Osteoblast (primary cell): ENCODE measurements at places on chromosomes 2 and 18. TPM values are rescaled to one million over a fixed set of nuclear protein-coding genes. Genes with fewer than 3 reads are reported as not detected.

Gene ADRA2B
- total RNA-seq = under 0.01 TPM in 1 of 2 replicates, not detected in the other

GRCh38 chr2:196275646-196276352, 104.4 kb upstream of the STK17B start:
- no peaks in the 10 kb centered on the region for H3K36me3 ChIP-seq
- H3K27me3 ChIP-seq = no peaks in the 10 kb centered on the region
- DNase-seq = peak; percentile 68
- peak overlapping the region; percentile 70 for H3K27ac ChIP-seq
- peaks cover 49% of the 10 kb centered on the region for H3K4me1 ChIP-seq
- peak overlapping the region; percentile 36 for H3K4me3 ChIP-seq

Gene ANKMY1
- total RNA-seq = 11.2 and 11.5 TPM in 2 replicates

Gene PDE1A
- total RNA-seq = 42.0 and 69.2 TPM in 2 replicates

Gene HOXD13
- total RNA-seq = not detected in 2 replicates

DNA sequence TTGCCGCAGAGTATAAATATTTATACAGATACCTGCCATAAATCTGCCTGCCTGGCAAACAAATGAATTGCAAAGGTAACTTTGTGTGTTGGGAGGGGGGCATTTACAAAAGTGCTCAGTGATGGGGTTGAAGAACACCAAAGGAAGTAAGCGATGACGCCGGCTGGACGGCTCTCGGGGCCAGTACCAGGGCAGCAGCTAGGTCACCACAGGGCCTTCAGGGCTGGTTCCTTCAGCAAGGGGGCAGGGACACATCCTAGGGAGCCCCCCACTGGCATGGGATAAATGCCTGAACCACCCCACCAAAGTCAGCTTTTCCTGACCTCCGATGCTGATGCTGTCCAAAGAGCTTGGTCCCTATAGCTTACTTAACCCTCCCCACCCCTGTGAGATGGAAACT, 190.4 kb downstream of the CELF4 start:
- H3K4me3 ChIP-seq = no peak overlapping the region
- H3K27me3 ChIP-seq = peaks cover 16% of the 10 kb centered on the region
- no peaks in the 10 kb centered on the region for H3K4me1 ChIP-seq

Gene EIF2AK2
- total RNA-seq = 42.3 and 45.1 TPM in 2 replicates

Gene FEZ2
- 51.3 and 62.6 TPM in 2 replicates for total RNA-seq

DNA sequence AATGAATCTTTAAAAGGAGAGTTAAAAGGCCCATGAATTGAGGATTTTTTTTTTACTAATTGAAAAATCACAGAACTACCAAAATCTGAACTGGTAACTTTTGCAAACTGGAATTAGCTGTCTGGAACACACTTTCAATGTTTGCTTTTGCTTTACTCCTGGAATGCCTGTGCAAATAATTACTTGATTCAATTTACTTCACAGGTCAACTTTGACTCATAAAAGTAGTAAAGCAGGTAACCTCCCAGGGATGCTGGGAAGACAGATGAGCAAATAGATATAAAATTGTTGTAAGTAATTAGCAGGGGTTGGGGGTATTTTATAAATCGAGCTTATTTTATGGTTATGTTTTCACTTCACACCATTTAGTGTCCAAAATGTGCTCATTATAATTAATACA, 398.3 kb upstream of the HNRNPA3 start:
- no peaks in the 10 kb centered on the region for H3K36me3 ChIP-seq
- no peaks in the 10 kb centered on the region for H3K4me1 ChIP-seq
- H3K27me3 ChIP-seq = no peaks in the 10 kb centered on the region
- no peak overlapping the region for H3K4me3 ChIP-seq

Gene ALLC
- not detected in 2 replicates for total RNA-seq

- H3K27me3 ChIP-seq = no peaks in the 10 kb centered on the region
- H3K4me3 ChIP-seq = no peak overlapping the region
- no peaks in the 10 kb centered on the region for H3K4me1 ChIP-seq
- H3K36me3 ChIP-seq = no peaks in the 10 kb centered on the region
These were observed 110.9 kb downstream of the SS18 start for GRCh38 chr18:25979369-25980040.

GRCh38 chr2:127197475-127198385, 22.4 kb downstream of the CYP27C1 start:
- H3K4me1 ChIP-seq = peaks cover 16% of the 10 kb centered on the region
- H3K27ac ChIP-seq = no peak overlapping the region
- H3K4me3 ChIP-seq = no peak overlapping the region
- peak; percentile 89 for DNase-seq
- no peaks in the 10 kb centered on the region for H3K27me3 ChIP-seq

GRCh38 chr18:50630895-50631294, 71.0 kb downstream of the MAPK4 start:
- no peak overlapping the region for H3K4me3 ChIP-seq
- H3K27ac ChIP-seq = no peak overlapping the region
- no peaks in the 10 kb centered on the region for H3K27me3 ChIP-seq
- no peak for DNase-seq
- H3K36me3 ChIP-seq = no peaks in the 10 kb centered on the region

Gene SERPINB3
- not detected in 2 replicates for total RNA-seq

Gene SFTPB
- not detected in 2 replicates for total RNA-seq

DNA sequence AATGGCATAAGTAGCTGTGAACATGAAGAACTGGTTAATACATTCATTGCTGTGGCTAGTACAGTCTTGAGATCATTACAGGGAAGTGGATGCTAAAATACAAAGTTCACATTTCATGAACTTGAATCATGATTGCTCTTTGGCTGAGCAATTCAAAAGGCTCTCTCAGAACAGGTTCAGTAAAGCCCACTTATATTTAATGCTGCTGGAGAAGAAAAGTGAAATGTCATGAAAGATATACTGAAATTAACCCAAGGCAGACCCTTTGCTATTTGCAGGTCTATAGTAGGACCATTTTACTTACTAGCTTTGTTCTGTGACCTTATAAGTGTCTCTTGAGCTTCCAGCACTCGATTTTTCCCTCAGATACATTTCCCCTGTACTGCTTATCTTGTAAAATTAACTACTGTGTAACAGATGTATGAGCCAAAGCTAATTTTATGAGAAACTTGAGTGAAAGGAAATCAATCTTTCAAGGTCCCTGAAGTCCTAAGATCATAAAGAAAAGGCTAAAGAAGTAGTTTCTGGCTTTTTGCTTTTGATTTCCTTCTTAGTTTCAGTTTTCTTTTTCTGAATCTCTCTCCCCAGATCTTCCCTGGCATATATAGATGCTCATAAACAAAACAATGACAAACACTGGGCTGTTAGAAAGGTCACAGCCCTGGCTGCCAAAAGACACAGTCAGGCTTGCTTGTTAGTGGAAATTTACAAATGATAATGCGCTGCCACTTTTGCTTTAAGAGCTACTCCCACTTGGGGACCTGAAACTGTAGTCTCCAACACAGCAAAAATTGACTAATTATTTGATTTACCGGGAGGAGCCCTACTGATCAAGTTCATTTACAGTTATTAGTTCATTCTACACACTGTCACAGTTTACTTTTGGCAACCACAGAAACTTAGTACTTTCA, 132.7 kb upstream of the XPO1 start:
- no peak for DNase-seq
- H3K27ac ChIP-seq = peak overlapping the region; percentile 29
- H3K4me3 ChIP-seq = peak overlapping the region; percentile 65
- H3K27me3 ChIP-seq = peaks cover 4% of the 10 kb centered on the region
- H3K36me3 ChIP-seq = no peaks in the 10 kb centered on the region

Gene HMSD
- under 0.01 and 1.4 TPM in 2 replicates for total RNA-seq

Gene SPDYA
- total RNA-seq = 0.59 and 0.72 TPM in 2 replicates

DNA sequence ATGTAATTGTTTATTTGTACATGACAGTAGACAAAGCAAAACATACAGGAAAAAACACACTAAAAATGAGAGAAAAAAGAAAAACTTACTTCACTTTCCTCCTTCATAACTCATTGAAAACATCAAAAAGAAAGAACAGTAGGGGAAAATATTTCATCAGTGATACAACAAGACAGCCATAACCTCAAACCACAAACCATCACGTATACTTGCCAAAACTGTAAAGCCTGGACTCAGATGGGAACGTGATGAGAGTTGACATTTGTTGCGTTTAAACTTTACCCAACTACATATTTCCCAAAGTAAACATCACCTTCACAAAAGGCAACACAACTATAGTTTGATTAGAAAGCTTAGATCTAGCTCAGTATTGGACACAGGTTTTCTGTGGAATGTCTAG, 278.2 kb upstream of the COL3A1 start:
- H3K27me3 ChIP-seq = no peaks in the 10 kb centered on the region
- DNase-seq = peak; percentile 4
- H3K27ac ChIP-seq = no peak overlapping the region

Gene PCARE
- total RNA-seq = not detected in 2 replicates

DNA sequence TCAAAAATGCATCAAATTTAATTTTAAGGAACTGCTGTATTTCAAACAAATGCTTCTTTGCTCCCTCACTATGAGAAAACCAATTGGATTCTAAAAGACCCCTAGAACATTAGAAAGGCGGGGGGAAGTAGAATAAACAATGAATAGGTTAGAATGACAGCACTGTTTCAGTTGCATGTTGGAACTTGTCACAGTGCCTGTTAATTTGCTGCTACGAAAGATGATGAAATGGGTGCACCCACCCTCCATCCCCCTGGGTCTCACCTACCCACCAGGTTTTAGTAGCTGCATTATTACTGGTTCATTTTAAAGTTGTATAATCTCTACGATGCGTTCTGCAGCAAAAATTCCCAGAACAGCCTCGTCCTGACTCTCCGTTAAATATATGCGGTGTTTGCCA, 193.0 kb upstream of the COPS8 start:
- H3K27ac ChIP-seq = no peak overlapping the region
- DNase-seq = no peak
- H3K36me3 ChIP-seq = no peaks in the 10 kb centered on the region
- H3K27me3 ChIP-seq = no peaks in the 10 kb centered on the region
- H3K4me1 ChIP-seq = peaks cover 2% of the 10 kb centered on the region
- H3K4me3 ChIP-seq = no peak overlapping the region

Gene TSPYL6
- total RNA-seq = not detected in 2 replicates

DNA sequence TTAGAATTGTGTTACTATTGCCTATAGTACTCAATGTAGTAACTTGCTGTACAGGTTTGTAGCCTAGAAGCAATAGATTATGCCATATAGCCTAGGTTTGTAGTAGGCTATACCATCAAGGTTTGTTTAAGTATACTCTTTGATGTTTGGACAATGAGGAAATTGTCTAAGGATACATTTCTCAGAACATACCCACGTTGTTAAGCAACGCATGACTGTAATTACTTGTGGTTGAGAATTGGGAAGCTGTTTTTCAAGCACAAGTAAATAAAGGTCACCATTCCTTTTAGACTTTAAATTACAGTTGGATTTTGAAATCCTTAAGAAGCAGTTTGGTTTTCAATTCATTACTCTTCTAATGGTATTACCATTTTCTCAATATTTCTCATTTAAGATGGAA, 89.8 kb upstream of the KCNH7 start:
- H3K27ac ChIP-seq = no peak overlapping the region
- H3K36me3 ChIP-seq = no peaks in the 10 kb centered on the region
- no peak for DNase-seq

DNA sequence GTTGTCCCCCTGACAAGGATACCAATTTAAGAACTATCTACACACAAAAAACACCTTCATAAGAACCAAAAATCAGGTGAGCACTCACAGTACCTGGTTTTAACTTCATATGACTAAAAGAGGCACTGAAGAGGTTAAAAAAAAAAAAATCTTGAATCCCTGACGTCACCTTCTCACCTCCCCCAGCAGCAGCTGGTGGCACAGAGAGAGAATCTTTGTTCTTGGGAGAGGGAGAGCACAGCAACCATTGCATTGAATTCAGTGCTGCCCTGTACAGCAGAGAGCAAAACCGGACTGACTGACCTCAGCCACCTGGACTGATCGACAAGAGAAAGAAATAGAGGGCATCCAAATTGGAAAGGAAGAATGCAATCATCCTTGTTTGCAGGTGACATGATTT, 566.0 kb downstream of the TMX3 start:
- H3K27me3 ChIP-seq = no peaks in the 10 kb centered on the region
- no peak overlapping the region for H3K4me3 ChIP-seq
- DNase-seq = no peak
- H3K36me3 ChIP-seq = no peaks in the 10 kb centered on the region
- H3K4me1 ChIP-seq = no peaks in the 10 kb centered on the region
- no peak overlapping the region for H3K27ac ChIP-seq

DNA sequence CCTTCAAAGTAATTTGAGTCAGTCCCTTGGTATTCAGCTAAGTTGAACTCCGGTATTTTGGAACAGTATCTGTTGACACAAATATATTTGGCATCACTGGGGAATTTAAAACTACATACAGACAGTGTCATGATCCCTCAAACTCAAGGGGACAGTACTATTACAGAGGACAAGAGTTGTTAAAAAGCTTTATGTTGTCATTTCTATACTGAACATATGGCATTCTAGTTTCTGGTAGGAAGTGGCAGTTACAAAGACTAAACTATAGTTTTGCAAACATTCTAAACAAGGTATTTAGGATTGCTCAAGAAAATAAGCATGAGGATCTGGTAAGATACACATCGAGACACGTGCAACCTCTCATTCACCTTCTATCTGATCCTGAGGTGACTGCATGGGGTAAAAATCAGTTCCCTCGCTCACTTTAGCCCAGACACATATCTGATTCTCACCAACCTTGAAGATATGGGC, 16.6 kb upstream of the CCNYL1 start:
- H3K4me3 ChIP-seq = no peak overlapping the region
- H3K27ac ChIP-seq = no peak overlapping the region
- H3K36me3 ChIP-seq = no peaks in the 10 kb centered on the region
- no peak for DNase-seq

GRCh38 chr2:183229386-183229785, 105.1 kb downstream of the NUP35 start:
- peak; percentile 34 for DNase-seq
- H3K27me3 ChIP-seq = no peaks in the 10 kb centered on the region
- H3K4me3 ChIP-seq = no peak overlapping the region
- H3K36me3 ChIP-seq = no peaks in the 10 kb centered on the region
- H3K27ac ChIP-seq = no peak overlapping the region

GRCh38 chr18:42233908-42234307, 278.9 kb downstream of the PIK3C3 start:
- H3K27ac ChIP-seq = no peak overlapping the region
- no peak overlapping the region for H3K4me3 ChIP-seq
- H3K27me3 ChIP-seq = no peaks in the 10 kb centered on the region
- H3K4me1 ChIP-seq = no peaks in the 10 kb centered on the region

- H3K27ac ChIP-seq = no peak overlapping the region
- no peak overlapping the region for H3K4me3 ChIP-seq
- no peak for DNase-seq
These were observed 231.5 kb downstream of the LPIN1 start for GRCh38 chr2:11977766-11978524.
